Upper lobe of left lung (tissue), 6 donors: ENCODE measurements at places on chromosomes 7 and 10. TPM values are rescaled to one million over a fixed set of nuclear protein-coding genes. Genes with fewer than 3 reads are reported as not detected.

Gene MALRD1
- 2.7 TPM for total RNA-seq

Gene TMEM140
- 27.3 TPM for total RNA-seq

Gene SPDYE5
- not detected for total RNA-seq

Gene FMC1
- 9.9 TPM for total RNA-seq

Gene SLC26A3
- not detected for total RNA-seq
